Amniotic stem cell (primary cell): ENCODE measurements at places on chromosomes 3 and 15.

DNA sequence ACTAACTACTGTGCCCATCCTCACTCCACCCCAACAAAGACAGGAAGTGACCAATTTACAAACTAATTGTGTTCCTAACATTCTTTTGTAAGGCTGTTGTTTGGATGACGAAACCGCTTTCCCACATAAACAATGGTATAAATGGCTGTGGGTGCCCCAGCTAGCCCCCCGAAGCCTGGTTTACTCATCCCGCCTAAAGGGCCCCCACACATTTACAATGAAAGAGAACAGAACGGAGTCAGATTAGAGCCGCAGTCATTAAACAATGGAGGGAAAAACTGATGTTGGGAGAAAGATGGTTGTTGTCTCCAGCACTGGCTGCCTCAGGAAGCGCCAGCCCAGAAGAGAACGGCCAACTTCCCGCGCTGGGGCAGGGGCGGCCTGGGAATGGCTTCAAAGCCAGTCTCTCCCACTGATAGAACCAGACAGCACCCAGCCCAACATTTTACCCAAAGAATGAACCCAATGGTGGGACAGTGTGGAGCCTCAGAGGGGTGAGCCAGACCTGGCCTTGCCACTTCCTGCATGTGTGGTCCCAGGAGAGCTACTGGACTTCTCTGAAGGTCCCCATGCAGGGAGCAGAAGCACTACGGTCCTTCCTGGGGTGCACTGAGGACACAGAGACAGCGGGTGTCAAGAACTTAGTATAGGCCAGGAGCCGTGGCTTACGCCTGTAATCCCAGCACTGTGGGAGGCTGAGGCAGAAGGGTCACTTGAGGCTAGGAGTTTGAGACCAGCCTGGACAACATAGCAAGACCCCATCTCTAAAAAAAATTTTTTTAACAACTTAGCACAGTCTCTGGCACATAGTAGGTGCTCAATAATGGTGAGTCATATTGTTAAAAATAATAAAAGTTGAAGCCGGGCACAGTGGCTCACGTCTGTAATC is 75.8 kb upstream of the GATA2 start:
- no peak for DNase-seq

DNA sequence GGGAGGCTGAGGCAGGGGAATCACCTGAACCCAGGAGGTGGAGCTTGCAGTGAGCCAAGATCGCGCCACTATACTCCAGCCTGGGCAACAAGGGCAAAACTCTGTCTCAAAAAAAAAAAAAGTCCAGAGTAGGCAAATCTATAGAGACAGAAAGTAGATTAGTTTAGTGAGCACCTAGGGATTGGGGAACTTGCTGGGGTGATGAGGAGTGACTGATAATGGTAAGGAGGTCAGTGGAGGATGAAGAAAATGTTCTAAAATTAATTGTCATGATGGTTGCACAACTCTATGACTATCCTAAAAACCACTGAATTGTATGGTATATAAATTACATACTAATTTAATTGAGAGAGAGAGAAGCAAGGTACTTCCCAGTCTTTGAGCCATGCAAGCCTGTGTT is 27.8 kb upstream of the LYZL4 start:
- no peak for DNase-seq

DNA sequence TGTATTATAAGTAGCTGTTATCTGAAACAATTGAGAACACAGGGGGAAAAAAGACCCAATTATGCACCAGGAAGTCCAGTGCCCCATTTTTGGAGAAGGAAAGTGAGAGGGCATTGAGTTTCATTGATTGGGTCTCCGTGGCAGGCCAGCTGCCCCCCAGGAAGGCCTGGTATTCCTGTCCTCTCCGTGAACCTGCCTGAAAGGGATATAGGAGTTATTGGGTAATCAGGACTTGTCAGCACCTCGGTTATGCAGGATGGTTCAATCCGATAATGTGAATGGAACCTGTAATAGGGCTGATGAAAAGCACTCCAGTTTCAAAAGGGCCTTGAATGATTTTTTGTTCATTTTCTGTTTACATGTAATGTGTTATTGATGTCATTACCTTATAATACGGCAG is 122.0 kb upstream of the RARB start:
- DNase-seq = no peak

DNA sequence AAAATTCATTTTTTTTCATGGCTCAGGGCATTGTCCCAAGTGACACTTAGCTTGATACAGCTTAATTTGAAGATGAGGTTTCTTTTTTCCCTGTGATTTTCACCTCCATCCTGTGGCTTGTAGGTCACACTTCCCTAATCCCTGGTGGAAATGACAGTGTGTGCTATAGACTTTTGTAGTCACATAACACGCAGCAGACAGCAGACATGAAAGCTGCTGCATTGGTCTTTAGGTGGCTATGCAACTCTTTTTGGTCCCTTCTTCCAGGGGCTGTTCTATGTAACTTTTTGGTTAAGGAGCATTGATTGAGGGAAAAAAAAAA is 38.8 kb downstream of the TRAK1 start:
- DNase-seq = no peak

DNA sequence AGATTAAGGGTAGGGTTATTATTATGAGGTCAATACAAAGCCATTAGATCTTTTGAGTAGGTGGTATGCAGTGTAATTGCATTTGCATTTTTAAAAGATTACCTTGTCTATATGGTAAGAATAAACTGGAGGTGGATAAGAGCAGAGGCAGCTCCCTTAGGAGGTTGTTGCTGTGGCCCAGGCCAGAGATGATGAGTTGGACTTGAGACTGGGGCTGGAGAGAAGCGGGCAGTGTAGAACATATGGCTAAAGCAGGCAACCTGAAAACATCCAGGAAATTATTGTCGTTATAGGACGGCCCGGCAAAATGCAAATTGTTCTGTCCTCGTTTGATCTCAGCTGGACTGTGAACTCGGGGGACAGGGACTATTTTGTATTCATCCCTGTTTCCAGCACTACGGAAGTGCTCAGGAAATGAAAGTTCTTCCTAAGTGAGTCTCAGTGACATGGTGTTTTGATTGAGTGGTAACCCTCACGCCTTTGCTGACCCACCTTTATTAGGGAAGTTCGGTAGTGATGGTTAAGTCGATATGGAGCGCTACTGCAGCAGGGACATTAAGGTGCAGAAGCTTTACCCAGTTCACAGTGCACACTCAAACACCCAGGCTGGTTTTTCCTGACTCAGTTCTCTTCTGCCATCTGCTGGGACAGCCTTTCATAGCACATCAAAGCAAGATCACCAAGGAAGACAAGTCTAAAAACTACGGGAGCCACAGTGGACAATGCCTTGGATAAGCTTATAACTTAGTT is 27.2 kb upstream of the VPS33B start:
- peak; percentile 25 for DNase-seq

- DNase-seq = no peak
These were observed 15.2 kb downstream of the TGFBR2 start for GRCh38 chr3:30621576-30621975.

DNA sequence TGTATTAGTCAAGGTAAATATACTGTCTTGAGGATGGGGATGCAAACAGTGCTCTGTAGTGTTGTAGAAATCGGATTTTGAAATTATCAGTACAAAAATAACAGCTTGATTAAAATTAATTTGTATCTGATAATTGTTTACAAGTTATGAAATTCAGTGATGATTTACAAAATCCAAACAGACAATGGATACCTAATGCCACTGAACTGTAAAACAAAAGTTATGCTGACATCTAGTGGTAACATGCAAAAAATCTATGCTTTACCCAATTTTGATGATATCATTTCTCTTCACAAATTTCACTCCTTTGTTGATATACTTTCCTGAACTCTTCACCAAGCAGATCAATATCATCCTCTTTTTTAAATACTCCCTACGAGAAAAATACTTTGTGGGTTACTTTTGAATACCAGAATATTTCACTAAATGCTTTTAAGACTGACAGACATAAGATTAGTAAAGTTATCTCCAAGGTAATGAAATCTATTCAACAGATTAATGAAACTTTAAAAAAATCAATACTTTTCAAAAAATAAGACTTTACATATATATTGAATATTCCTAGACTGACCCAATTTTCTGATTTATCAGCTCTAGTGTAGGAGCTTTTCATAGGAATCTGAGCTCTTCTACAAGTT is 36.0 kb downstream of the MNS1 start:
- DNase-seq = no peak

DNA sequence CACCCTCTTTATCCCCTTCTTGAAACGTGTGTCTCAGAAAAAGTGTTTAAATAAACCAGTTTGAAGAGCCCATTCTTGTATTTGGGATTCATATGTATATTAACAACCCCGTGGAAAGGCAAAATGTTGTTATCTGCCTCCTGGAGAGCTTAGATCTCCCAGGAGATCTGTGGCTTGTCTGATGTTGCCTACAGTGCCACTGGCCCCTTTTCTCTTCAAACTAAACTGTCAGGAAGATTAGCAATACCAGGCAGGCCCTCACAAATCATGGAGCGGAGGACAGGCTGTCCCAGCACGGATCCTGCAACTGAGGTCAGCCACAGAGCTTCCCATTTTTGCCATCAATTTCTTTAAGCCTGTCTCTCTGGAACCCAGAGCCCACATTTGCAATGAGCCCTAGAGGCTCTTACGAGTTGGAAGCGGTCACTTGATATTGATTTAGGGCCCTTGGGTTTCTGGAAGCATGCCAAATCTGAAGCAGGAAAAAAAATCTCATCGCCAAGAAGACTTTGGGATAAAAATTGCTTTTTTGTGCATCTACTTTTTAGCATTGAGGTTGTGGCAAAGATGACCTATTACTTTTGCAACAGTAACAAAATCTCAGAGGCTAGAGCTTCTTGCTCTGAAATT is 234.1 kb downstream of the OPA1 start:
- DNase-seq = no peak

DNA sequence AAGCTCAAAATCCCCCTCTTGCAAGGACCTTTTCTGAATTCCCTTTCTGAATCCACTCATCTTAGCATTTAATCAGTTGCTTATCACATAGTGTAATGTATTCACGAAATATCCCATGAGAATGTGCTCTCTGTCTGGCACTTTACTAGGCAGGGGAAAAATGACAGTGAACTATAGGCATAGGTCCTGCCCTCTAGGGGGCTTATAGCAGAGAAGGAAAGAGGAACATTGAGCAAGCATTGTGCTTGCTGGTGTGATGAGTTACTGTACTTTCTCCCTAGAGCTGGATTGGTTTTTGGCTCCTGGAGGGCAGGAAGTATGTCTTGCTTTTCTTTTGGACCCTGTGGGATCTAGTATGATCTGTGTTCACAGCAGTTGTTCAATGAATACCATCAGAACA is 26.5 kb downstream of the DUOX2 start:
- DNase-seq = no peak

GRCh38 chr3:108297647-108298046 is 1.3 kb downstream of the HHLA2 start:
- no peak for DNase-seq

DNA sequence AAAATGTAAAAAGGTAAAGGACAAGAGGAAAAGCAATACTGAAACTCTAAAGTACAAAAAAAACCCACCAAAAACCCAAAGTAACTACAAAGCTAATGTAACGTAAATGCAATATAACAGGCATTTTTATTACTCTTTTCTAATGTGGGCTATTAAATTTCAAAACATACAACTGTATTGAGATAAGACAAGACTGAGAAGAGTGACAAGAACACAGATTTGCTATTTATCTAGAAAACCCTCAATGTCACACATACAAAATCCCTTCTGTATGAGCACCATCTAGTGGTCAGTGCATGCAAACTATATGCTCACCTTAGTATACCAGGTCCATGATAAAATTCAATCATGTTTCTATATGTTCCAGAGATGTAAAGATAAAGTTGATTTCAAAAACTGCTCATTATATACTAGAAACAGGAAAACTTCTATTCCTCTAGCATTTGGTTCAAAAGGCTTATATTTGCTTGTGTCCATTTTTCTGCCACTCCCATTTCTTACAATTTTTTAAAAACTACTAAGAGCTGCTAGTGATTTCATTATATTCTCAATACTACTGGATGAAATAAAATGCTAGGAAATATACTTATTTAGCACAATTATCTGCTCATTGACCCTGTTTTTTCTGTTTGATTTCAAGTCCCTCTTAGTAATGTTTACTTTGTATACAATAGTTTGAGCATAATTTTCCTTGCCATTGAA is 111.4 kb downstream of the DLG1 start:
- DNase-seq = peak; percentile 23

DNA sequence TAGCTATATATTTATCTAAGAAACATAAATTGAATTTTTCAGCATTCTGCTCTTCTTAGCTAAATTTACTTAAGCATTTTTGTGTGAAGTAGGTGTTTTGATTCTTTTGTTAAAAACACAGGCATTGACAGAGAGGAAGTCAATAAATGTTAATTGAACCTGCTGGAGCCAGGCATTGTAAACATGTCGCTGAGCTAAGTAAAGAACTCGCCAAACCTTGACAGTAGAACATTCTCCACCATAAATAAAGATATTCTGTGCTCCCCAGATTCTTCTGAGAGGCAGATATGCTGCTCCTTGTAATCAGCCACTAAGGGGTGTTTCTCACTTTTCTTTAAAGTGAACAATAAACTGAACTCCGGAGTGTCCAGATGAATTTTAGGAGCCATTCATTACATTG is 38.4 kb downstream of the SYNM start:
- DNase-seq = no peak

DNA sequence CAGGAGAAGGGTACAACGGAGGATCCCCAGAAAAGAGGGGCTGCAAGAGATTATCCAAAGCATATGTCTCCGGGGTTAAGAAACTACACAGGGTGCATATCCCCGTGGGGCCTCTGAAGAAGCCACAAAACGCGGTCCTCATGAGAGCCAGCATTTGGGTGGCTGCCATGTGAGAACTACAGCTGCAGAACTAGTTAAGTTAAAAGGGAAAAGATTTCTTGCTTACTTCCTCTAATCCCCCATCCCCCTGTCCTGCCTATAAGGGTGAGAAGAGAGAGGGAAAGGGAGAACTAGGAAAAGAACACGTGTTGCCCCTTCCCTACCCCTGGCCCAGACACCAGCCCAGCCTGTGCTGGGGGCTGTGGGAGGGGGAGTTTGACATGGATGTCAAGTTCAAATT is 70.4 kb upstream of the PCSK6 start:
- no peak for DNase-seq

DNA sequence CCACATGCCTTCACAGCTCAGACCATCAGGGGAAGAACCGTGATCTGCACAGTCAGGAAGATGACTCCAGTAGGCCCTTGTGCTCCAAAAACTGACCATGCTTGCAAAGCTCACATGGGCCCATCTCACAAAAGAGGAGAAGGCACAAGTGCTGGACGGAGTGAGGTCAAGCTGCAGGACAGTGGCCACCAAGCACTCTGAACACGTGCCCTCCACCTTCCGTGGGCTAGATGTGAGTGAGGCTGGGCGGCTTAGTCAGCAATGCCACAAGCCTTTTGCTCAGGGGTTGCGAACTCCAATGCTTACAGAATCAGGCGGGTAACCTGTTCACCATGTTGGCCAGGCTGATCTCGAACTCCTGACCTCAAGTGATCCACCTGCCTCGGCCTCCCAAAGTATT is 70.9 kb downstream of the SCN5A start:
- DNase-seq = no peak
